HCEC 1CT (cell line): ENCODE measurements at places on chromosomes 16 and 17.

GRCh38 chr17:77234695-77235094 lies 93.9 kb downstream of the SEC14L1 start:
- no peak for DNase-seq

DNA sequence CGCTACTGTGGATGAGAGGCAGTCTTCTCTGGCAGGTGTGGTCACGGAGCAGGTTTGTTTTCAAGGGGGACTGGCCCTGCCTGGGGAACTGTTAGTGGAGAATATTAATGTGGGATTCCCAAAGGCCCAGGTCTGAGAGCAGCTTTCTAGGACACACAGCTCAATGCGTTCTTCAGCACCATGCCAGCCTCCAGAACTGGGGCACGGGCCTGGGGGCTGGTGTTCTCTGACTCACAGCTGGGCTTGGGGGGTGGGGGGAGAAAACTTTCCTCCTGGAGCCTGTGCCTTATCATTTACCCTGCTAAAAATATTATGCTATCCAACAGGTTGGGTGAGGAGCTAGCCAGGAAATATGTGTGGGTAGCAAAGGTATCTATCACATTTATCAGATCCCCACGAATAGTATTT lies 13.5 kb upstream of the LHX1 start:
- DNase-seq = no peak

DNA sequence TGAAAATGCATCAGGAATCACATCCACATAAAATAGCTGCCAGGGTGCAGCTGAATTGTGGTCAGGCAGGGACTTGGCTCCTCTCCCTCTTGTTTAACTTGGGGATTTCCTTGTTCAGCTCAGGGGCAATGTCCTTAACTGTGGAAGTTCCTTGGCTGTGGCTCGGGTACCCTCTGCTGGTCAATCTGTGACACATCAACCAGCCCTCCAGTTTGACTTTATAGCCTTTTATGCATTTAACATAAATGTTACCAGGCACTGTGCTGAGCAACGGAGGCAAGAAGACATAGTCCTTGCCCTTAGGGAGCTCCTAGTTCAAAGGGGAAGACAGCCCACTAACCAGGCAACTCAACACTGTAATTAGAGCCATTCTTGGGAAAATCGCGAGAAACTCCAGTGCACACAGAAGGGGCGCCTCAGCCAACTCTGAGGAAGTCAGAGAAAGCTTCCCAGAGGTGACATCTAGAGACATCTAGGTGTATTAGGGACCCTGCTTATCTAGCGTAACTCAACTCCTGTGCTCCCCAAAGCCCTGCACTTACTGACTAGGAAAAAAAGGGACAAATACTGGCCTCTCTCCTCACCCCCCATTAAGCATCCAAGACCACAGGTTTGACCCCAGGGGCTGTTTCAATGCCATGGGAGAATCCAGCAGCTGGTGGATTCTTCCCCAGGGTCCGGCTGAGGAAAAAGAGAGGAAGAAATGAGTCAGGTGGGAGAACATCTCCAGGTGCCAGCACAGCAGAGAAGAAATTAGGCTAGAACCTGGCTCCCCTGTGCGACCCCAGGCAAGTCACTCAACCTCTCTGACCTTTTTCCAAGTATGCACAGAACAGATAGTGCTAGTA lies 17.3 kb upstream of the EEF2K start:
- peak; percentile 88 for DNase-seq

DNA sequence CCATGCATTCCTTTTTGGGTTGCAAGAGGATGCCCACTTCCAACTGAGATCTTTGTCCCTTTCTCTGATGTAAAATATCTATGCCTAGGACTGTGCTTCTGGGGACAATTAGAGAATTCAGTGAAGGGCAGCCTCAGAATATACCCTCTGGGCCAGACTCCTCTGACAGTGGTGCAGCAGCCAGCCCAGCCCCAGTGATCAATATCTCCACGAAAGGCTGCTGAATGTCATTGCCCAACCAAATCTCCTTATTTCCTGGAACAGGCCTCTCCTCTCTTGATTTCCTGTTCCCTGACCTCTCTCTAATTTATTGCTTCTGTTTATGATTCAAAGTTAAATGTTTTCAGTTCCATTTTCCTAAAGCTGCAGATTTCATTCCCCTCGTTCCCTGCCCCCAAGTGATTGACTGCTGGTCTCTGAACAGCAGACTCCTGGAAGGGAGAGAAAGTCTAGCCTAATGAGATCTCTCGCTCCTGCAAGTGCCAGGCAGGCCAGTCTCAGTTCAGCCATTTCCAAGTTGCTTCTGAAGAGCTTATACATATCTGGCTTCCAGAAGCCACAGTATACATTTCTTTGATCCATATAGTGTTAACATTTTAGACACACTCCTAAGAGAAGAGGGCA lies 104.4 kb upstream of the SALL1 start:
- no peak for DNase-seq

DNA sequence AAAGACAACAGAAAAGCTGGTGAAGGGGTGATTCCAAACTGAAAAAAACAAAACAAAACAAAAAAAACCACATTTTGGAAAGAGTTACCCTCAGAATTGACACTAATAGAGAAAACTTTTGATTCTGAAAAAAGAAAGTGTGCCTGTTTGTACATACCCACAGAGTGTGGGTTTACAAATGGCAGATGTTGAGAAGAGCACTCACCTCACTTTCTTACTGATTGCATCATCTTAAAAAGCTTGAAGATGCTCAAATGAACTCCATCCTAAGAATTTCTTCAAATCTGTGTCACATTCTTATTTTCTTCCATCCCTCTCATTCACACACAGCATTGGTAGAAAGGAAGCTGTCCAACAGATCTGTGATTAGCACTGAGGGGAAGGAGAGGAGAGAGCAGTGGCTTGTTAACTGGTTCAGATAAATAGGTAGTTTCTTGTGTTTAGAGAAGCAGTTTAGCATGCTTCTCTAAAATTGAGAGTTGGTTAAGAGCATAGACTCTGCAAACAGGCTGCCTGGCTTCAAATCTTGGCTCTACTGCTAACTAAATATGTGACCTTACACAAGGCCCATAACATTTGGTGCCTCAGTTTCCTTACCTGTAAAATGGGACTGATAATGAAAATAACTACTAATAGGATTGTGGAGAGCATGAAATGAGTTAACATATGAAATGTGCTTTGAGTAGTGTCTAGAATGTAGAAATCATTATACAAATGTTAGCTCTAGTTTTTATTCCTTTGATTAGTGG lies 6.9 kb downstream of the GNAO1 start:
- no peak for DNase-seq

GRCh38 chr16:87286839-87287626 lies 30.2 kb downstream of the C16orf95 start:
- DNase-seq = no peak

GRCh38 chr16:81678326-81679095 lies 100.6 kb upstream of the PLCG2 start:
- no peak for DNase-seq

DNA sequence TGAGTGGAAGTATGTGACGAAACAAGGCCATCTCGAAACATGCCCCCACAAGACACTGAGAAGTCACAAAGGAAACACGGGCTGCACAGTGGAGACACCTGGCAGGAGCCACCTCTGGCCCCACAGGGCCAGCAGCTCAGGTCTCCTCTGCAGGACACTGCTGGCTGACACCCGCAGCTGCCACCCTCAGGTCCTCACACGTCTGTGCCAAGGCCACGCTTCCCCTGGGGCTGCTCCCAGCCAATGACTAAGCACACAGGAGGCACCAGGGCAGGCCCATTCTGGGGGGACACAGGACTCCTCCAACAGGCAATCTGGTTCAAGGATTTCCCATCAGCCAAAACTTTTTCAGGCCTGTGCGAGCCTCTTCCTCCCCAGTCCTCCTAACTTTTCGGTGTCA lies 36.4 kb downstream of the MBTPS1 start:
- no peak for DNase-seq

GRCh38 chr17:924711-925475 lies 54.7 kb downstream of the NXN start:
- no peak for DNase-seq

- DNase-seq = no peak
Measured at GRCh38 chr16:84239141-84239769, 557 bp downstream of the KCNG4 start.

- peak; percentile 71 for DNase-seq
Measured at GRCh38 chr16:27685807-27686206, 135.9 kb downstream of the KATNIP start.

DNA sequence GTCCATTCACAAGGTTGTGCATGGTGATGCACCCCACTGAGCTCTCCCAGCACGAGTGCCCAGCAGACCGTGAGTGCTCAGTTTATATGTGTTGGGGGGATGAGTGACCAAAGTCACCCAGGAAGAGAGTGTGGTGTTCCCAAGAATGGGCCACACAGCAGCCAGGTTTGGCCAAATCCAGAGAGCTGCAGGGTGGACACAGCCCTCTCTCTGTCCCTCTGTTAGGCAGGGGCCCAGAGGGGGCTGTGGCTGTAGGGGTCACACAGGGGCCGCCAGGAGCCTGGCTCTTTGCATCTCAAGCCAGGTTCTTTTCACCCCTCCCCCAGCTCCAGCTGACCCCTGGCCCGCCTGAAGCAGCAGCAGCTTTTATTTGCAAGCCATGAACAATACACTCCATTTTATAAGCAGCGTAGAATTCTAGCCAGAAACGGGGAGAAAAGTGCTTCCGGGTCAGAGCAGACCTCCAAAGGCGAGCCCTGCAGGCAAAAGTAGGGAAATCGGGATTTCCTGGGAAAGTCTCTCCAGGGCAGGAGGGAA lies 13.3 kb downstream of the COTL1 start:
- DNase-seq = no peak

DNA sequence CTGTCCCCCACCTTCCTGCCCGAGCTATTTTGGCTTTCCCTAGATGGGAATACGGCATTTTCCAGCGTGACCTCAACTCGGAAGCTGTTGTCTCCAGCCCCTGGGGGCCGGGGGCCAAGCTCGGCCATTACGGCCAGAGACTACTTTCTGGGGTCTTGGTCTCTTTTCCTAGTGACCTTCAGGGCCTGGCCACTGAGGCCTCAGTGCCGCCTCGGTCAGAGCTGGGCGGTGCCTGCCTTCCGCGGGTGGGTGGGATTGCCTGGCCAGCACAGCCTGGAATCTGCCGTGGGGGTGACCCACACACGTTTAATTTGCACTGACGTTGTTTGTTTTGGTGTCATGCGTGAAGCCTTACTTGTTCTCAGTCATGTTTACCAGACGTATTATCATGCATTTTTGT lies 29.2 kb downstream of the TSC2 start:
- no peak for DNase-seq

DNA sequence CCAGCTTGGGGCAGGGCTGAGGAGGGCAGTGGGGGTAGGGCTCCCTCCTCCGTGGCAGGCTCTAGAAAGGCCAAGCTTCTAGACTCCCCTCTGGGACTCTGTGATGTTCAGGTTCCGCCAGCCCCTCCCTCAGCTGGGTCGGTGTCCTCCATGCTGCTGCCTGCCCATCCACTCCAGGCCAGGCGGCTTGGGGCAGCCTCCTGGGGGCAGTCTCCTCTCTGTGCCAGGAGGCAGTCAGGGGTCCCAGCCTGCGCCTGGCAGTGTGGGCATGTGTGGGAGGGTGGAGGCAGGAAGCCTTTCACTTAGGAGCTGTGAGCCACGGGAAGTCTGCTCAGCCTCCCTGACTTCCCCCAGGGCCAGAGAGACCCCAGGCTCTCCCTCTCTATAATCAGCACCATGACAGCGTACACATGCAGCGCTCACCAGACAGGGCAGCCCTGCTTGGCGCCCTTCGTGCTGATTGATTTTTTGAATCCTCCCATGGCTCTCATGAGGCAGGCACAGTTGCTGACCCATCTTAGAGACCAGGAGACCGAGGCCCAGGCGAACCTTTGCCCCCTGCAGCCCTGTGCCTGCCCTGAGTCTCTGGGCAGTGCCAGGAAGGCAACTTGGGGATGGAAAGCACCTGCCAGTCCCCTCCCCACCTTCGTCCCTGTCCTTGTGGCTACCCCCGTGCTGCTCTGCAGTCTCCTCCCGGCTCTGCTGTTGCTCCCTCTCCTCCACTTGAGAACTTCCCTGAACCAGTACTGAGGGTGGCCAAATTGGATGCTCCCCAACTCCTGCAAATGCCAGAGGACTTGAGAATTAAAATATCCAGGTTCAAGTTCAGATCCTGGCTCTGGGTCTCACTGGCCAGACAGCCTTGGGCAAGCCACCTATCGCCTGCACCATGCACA lies 234.7 kb upstream of the GSE1 start:
- no peak for DNase-seq

- no peak for DNase-seq
Measured at GRCh38 chr17:18862011-18862410, 4.1 kb downstream of the PRPSAP2 start.

- peak; percentile 82 for DNase-seq
Measured at GRCh38 chr16:89922884-89923639, at the start of gene TUBB3. TUBB3 (plus strand) TSS chr16:89923342; CDS start chr16:89923402, 60 bp downstream.

DNA sequence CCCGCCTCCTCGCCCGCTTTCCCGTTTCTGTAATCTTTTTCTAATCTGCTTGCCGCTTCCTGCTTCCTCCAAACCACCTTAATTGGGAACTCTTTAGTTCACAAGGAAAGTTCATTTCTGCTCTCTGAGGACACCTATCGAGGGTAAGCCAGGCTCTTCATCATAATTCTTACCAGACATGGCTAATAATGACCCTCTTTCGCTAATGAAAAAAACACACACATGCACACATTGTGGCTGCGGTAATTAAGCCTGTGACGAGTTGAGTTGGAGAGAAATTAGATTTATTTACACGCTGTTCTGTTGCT lies 100.6 kb downstream of the ZNF423 start:
- DNase-seq = no peak

DNA sequence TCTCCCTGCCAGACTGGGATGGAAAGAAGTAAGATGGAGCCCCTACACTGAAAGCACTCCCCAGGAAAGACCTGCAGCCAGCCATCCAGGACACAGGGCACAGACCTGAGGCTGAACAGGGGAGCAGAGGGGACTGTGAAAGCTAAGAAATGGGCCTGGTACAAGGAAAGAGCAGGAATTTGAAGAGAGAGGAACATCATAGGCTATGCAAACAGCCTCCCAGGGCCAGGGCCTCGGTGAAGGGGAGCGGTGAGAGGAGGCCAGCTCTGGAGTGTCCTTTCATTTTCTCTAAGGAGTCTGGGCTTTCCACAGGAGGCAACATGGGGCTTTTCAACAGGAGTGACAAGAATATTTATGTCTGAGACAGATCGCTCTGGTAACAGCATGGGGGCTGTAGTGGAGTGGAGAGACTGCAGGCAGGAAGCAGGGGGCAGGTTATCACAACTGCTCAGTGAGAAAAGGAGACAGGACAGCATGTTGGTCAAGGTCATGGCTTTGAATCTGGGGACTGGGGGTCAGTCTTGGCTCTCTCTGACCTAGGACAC lies 50.1 kb downstream of the TOM1L2 start:
- DNase-seq = no peak
